Omental fat pad (tissue), 4 donors: ENCODE measurements at places on chromosomes 6 and 20.

GRCh38 chr6:2917801-2918445, 14.8 kb upstream of the SERPINB9 start:
- DNase-seq, result no peak

GRCh38 chr6:166496460-166496859, 90.0 kb downstream of the RAMACL start:
- no peak for DNase-seq

DNA sequence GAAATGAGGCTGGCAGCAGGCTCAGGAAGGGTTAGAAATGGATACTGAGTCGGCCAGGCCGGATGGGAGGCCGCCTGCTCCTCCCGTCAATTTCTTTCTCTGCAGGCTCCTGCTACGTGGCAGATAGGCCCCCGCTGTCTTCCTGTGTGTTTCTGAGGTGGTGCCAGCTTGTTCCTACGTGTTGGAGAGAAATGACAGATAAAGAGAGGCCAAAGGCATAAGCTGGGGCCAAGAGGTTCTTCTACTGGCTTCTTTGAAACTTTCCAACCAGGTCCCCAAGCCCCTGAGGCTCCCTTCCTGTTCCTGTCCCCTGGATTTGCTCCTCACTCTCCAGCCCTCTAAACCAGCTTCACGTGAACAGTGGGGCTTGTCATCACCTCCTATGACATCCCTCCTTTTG, 76.8 kb downstream of the TCP11 start:
- DNase-seq, result no peak

GRCh38 chr6:81093051-81093450, 659.4 kb downstream of the TENT5A start:
- no peak for DNase-seq

GRCh38 chr6:113526995-113527394, 330.1 kb upstream of the MARCKS start:
- no peak for DNase-seq

DNA sequence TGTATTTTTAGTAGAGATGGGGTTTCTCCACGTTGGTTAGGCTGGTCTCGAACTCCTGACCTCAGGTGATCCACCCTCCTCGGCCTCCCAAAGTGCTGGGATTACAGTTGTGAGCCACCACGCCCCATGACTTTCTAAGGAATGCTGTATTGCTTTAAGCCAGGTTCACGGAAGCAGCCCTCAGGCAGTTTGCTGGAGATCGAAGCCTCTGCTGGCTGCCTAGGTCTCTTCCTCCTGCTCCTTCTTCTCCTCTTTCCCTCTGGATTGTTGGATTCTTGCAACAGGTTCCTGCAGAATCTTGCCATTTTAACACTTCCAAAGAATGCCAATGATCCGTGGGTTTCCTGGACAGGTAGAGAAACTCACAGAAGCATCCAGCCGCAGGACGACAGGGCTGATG, 29.3 kb upstream of the B4GALT5 start:
- DNase-seq, result no peak

DNA sequence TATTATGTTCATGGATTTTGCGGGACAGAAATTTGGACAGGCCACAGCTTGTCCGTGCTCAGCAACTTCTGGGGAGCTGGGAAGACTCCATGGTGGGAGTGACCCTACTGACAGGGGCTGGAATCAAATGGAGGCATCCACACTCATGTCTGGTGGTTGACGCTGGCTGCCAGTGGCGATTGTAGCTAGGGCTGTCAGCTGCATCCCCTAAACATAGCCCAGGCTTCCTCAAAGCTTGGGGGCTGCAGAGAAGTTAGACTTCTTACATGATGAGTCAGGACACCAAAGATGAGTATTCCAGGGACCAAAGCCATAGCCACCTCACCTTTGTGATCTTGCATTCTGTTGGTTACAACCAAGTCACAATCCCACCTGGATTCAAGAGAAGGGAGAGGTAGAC, 18.4 kb upstream of the FAM50B start:
- no peak for DNase-seq

GRCh38 chr20:60292001-60292520, 333.8 kb downstream of the CDH26 start:
- DNase-seq, result no peak

- no peak for DNase-seq
These were observed 164.8 kb upstream of the QKI start for GRCh38 chr6:163249651-163250101.

GRCh38 chr6:66896415-66896814, 1189.4 kb upstream of the EYS start:
- no peak for DNase-seq

- no peak for DNase-seq
These were observed 17.4 kb downstream of the TMEM242 start for GRCh38 chr6:157305670-157306653.

DNA sequence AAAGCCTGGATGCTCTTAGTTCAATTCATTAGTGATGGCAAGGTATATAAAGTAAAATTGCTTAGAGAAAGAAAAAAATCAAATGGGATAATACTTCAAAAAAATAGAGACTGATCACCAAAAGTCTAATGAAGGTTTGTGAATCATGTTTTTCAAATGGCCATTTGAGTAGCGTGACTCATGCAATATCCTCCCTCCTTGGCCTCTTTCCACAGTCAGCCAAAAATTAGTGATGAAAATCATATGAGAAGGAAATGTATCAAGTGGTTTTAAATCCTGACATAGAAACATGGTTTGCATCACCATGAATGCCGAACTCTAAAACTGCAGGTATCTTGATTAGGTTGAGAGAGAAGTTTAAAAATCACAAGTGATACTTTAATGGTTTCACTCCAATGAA, 1.2 kb upstream of the COL19A1 start:
- DNase-seq, result no peak

GRCh38 chr6:1222728-1223595, 88.9 kb upstream of the FOXQ1 start:
- DNase-seq, result no peak

DNA sequence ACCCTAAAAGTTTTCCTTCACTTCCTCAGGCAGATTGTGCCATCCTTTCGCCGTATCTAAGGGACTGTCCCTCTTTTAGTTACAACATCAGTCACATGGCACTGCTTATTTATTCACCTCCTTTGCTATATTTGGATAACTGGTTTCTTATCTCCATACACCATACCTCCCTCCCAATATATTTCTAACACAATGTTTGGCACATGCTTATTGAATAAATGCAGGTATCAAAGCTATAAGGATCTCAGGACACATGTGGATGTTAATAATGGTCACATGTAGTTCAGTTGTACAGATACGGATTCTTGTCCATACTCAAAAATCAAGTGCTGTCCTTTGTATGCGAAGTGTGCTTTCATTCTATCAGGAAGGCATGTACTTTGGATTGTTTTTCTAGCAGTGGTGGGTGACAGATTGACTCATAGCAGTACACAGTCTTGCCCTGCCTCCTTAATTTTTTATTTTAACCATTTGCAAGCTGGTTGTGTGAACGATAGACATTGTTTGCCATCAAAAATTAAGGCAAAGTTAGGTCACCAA, 407.1 kb upstream of the RUNX2 start:
- DNase-seq, result no peak

DNA sequence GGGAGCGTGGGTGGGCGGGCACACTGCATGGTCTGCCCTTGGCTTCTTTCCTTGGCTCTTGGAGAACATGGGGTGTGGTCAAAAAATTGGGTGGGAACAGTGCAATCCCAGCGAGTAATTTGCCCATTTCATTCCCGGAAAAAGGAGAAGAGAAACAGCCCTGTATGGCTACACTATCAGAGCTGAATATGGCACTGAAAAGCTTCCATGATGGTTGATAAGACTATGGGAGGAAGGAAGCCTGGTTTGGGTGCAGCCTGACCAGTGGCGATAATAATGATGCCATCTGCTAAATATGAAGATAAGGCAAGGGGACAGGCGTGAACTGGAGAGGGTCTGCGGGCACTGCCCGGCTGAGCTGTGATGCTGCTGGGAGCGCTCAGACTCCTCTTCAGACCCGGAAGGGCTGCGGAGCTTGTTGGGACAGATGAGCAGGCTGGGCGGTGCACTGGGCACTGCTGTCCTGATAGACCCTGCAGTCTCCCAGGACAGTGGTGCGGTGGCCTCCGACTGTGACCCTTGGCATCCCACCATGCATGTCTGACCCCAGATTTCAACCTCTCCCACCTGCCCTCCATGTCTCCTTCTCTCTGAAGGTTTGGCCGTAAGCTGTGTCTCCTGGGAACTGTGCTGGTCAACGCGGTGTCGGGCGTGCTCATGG, 10.2 kb downstream of the SLC22A1 start:
- DNase-seq, result no peak

GRCh38 chr6:149227796-149228195, 89.7 kb upstream of the TAB2 start:
- DNase-seq, result no peak

DNA sequence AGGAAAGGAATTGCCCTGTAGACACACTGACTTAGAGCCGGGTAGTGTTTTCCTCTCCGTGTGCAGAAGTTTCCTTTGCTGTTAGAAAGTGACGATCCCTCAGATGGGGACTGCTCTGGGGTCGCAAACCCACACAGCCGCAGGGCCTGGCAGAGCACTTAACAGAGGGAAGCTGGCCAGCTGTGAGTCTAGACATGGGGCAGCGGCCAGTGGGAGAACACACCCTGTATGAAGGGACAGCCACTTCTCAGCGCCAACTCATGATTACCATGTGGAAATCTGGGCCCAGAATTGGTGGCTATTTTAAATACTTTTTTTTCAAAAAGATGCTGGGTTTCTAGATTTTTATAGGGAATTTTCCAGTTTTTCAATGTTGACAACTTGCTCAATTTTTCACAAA, 39.4 kb downstream of the SLC9A8 start:
- no peak for DNase-seq

DNA sequence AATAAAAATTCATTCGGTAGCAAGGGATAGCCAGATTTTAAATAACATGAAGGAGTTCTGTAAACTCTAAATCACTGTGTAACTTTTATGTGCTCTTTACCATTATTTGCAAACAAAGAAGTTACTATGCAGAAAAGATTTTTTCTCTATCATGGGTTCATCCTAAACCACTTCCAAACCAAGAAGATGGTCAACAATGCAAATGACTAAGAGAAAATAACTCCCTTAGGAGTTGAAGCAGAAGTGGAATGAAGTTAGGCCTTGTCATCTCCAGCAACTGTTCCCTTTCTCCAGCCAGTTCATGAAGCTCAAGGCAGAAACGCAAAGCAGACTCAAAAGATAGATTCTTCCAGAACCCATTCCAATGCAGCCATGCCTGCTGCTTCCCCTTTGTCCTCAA, 66.0 kb downstream of the MBOAT1 start:
- DNase-seq, result no peak

GRCh38 chr6:119060255-119060907, 18.1 kb downstream of the FAM184A start:
- DNase-seq, result no peak

DNA sequence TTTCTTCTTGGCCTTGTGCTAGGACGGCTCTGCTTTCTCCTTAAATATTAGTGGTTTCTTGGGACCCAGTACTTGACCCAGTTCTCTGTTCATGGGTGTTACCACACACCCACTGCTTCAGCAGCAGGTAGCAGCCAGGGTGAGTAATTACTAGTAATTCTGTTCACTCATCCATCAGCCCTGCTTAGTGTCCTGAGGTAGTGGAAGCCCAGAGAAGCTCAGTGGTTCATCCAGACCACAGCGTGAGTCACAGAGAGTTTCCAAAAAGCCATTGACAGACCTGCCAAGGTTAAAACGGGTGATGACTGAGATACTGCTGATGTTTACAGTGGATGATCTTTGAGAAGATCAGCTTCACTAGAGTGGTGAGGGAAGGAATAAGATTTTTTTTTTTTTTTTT, 51.7 kb upstream of the HINT3 start:
- DNase-seq, result no peak

DNA sequence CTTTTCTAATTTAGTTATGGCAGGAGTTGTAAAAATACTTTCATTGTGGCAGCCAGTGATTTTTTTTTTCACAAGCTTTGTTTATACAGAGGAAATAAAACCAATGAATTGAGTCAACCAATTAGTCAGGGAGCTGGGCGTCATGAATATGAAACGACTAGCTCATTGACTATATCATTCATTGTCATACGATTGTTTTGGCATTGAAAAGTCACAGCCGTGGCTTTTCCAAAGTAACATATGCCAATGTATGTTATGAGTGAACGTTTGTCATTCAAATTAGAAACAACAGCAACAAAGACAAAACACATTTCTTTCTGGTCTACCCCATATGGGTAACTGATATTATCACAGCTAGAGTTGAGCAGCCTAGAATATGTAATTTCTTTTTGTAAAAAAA, 810.6 kb downstream of the EPHA7 start:
- no peak for DNase-seq

DNA sequence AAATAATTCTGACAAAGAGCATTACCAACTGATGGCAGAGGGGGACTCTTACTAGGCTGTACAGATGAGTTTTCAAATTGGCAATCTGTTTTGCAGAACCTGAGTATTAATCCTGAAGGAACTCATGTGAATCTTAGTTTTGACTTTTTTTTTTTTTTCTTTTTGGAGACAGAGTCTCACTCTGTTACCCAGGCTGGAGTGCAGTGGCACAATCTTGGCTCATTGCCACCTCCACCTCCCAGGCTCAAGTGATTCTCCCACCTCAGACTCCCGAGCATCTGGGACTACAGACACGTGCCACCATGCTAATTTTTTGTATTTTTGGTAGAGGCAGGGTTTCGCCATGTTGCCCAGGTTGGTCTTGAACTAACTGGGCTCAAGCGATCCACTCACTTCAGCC, 49.3 kb downstream of the KCTD20 start:
- no peak for DNase-seq

GRCh38 chr20:63381781-63382431, 20.8 kb upstream of the CHRNA4 start:
- no peak for DNase-seq

GRCh38 chr6:20845592-20845991, 311.3 kb downstream of the CDKAL1 start:
- no peak for DNase-seq

DNA sequence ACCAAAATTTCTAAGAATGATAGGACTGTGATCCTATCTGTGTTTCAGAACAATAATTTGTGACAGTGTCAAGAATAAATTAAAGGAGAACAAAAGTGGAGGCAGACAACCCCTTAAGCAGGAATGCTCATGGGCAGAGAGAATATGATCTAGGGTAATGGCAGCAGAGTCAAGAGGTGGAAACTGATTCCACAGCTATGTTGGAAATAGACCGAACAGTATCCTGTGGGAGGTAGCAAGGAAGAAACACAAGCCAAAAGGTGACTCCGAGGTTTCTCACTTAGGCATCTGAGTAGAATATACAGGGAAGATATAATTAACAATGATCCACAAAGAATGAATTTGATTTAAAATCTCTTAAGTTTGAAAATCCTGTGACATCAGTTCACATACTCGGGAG, 100.5 kb downstream of the NRSN1 start:
- DNase-seq, result no peak
